ENCODE measurements at places on chromosomes 16 and 17. TPM values are rescaled to one million over a fixed set of nuclear protein-coding genes. Genes with fewer than 3 reads are reported as not detected.

DNA sequence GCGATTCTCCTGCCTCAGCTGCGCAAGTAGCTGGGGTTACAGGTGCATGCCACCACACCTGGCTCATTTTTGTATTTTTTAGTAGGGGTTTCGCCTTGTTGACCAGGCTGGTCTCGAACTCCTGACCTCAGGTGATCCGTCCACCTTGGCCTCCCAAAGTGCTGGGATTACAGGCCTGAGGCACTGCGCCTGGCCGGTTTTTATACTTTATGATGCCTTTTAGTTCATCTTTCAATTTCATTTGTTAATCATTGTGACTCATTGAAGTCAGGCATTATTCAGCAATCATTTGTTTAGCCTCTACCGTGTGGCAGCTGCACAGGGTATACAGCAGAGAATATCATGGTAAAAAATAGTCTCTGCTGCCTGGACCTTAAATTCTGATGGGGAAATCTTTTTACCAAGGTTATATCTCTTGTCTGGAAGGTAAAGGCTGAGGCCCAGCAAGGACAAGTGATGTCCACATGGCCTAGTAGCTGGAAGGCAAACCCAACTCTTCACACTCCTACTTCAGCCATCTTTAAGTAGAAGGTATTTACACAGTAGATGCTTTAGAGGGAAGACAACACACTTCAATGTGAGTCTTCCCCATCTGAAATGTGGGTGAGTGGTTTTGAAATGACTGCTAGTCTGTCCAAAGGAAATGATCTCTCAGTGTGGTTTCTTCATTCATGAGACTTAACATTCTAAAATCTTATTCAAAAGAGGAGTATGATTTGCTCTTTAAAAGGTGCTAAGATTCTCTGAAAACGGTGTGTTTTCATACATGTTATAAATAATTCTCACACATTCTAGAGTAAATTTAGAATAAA, 2.4 kb downstream of the PRPSAP2 start:
- no peak for DNase-seq
- peaks cover 16% of the 10 kb centered on the region for H3K4me1 ChIP-seq
- H3K27ac ChIP-seq: 0 out of 3 replicates have a peak overlapping the region, but pooled peaks have one; percentile 11
- no peaks in the 10 kb centered on the region for H3K27me3 ChIP-seq
- H3K36me3 ChIP-seq: peaks cover 8% of the 10 kb centered on the region

DNA sequence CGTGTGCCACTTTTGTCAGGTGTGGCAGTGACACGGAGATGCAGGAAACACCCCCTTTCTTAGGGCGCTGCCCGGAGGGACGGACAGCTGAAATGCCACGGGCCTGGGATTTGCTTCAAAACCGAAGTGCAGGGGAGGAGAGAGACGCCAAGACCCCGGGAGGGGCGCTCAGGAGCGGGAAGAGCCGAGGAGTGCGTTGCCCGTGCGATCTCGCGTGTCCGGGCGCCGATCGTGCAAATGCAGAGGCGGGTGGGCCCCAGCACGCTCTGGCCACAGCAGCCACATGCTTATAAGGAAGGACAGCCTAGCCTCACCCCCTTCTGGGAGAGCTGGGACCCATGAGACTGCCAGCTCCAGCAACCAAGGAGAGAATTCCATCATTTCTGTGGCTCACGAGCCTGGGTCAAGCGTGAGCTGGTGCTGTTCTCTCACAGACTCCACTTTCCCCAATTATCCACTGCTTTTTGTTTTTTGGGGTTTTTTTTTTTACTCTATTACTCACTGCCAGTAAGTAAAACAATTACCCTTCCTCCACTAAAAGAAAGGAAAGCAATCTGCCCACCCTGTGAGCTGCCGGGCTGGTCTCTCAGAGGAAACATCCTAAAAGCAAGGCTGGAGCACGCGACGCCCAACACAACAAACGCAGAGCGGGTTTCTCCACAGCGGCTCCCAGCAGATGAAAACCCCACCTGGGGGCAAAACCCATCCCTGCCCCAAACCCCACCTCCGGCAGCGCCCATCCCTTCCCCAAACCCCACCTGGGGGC, 27.2 kb upstream of the C16orf95 start:
- H3K4me3 ChIP-seq: no peak overlapping the region
- no peak for DNase-seq
- H3K27me3 ChIP-seq: no peaks in the 10 kb centered on the region
- H3K4me1 ChIP-seq: no peaks in the 10 kb centered on the region

ITGB3 gene
- 0.92 TPM for total RNA-seq

DNA sequence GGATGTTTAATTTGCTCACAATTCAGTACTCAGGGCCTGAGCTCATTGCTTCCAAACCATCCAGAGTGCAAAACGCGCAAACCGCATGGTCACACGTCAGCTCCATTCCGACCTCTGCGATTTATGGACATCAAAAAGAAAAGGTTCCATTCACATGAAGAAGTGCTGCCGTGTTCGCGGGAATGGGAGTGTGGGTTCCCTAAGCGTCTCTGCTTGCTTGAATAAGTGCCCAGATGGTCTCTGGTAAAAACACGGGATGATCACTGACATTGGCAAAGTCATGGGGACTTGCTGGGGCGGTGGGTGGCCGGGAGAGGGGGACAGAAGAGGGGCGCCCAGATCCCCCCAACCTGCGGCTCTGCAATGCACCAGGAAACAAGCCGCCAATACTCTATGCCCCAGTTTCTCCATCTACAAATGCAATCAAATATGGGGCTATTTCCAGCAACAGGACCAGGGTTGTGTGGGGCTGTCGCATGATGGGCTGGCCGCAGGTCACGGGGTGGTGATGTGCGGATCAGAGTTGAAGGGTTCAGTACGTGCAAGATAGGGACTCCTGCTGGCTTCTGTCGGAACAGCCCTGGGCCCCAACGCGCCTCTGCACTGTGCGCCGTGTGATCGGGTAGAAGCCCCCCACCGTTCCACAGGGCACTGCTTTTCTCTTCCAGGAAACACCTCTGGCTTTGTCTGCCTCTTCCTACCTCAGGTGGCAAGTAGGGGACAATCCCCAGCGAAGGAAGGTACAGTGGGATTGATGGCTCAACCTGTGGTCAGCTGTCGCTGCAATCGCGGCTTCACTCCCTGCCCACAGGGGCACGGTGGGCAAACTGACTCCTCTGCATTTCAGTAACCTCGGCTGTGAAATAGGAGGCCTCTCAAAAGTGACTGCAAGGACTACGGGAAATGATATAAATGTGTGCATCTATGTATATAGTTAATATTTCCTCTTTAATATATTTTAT, 11.2 kb downstream of the FOXF1 start:
- H3K4me1 ChIP-seq: no peaks in the 10 kb centered on the region
- H3K36me3 ChIP-seq: no peaks in the 10 kb centered on the region
- no peak overlapping the region for H3K4me3 ChIP-seq
- peaks cover 84% of the 10 kb centered on the region for H3K27me3 ChIP-seq

GRCh38 chr17:82950525-82951102, 110.8 kb upstream of the ZNF750 start:
- DNase-seq: no peak
- no peaks in the 10 kb centered on the region for H3K36me3 ChIP-seq
- no peak overlapping the region for H3K27ac ChIP-seq

GRCh38 chr17:16247586-16247984, 30.6 kb downstream of the PIGL start:
- H3K4me3 ChIP-seq: no peak overlapping the region
- no peaks in the 10 kb centered on the region for H3K27me3 ChIP-seq
- H3K4me1 ChIP-seq: peaks cover 8% of the 10 kb centered on the region
- no peak for DNase-seq
- no peak overlapping the region for H3K27ac ChIP-seq
- no peaks in the 10 kb centered on the region for H3K36me3 ChIP-seq

DNA sequence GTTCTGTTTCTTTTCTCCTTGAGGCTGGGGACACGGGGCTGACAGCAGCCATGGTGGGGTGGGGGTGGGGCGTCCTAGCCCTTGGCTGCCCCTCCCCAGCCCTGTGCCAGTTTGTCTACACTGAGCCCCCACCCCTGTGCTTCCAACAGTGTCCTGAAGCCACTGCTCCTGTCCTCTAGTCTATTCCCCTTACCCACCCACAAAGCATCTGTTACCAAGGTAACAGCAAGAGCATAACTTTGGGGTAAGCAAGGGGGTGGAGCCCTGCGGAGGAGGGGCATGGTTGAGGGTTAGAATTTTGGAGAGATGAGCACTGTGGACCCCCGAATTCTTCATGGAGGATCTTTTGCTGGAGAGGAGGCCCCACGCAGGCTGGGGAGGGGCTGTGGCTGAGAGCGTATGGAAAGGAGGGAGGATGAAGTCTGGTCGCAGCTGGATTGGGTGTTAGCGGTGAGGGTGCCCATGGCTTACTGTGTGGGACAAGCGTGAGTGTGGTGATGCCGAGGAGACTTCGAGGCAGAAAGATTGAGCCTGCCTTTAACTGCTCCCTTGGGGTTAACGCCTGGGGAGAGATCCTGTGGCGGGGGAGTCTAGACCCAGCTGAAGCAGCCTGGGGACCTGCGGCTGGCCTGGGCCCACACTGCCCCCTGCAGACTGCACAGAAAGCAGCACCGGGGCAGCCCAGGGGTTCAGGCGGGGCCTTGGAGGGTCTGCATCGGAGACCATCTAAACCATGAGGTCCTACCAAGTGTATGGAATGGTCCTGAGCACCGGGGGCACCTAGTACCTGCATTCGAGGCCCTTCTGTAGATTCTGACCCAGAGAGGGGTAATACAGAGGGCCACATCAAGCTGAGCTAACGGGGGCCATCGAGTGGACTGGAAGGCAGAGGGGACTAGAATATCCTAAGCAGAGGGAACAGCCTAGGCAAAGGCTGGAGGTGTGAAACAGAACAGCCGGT, 6.1 kb upstream of the STAC2 start:
- DNase-seq: peak; percentile 66
- no peak overlapping the region for H3K27ac ChIP-seq

DNA sequence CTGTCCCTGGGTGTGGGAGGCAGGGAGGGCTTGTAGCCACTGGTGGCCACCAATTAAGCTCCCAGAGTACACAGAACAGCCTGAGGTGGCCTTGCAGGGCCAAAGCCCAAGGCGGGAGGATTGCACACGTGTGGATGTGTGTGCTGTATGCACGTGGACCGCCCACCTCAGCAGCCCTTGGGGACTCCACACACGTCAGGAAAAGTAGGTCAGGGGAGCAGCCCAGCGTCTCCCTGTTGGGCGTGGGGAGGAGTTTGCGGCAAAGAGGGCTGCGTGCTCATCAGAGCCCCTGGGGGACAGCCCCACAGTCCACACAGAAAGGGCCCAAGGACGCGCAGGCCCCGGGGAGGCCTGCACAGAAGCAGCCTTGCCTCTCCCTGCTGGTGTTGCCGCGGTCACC, 19.6 kb downstream of the SBK1 start:
- no peak overlapping the region for H3K27ac ChIP-seq
- H3K4me3 ChIP-seq: no peak overlapping the region
- DNase-seq: no peak
- peaks cover 11% of the 10 kb centered on the region for H3K4me1 ChIP-seq
- no peaks in the 10 kb centered on the region for H3K36me3 ChIP-seq

Measured in K562 (cell line).